ENCODE measurements at places on chromosomes 7 and 10.

DNA sequence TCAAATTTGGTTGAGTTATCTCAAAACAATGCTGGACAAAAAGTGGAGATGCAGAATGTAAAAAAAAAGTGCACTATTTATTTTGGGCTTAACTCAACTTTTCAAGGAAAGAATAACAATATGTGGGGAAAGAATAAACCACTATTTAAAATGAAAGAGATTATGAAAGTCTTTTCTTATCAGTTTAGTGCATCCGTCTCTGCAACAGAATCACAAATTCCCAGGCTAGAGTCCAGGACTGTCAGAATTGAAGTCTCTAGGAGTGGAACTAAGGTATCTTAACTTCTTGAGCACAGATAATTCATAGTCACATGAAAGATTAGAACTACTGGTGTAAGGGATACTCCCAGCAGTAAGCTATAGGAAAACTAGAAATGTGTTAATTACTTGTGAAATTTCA lies 1200.3 kb upstream of the LRRN3 start:
- no peak for DNase-seq

DNA sequence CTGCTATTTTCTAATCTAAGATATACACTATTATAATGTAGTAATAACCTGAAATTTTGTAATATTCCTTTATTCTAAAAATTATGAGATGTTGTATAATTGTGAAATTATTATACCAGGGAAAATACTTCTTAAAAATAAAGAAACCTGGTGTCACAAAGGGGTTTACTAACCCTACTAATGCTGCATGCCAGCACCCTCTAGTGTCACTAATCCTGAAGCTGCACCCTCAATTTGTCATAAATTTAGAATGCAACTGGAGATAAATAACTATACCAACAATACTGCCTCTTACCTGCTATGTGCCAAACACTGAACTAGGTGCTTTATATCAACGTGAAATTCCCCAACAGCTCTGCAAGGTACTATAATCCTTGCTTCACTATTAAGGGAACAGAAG lies 30.8 kb downstream of the TM9SF3 start:
- DNase-seq = no peak

- no peak for DNase-seq
These were observed 863.8 kb upstream of the AUTS2 start for GRCh38 chr7:68734431-68734830.

GRCh38 chr7:150568714-150569113 lies 1.5 kb downstream of the GIMAP4 start:
- no peak for DNase-seq

DNA sequence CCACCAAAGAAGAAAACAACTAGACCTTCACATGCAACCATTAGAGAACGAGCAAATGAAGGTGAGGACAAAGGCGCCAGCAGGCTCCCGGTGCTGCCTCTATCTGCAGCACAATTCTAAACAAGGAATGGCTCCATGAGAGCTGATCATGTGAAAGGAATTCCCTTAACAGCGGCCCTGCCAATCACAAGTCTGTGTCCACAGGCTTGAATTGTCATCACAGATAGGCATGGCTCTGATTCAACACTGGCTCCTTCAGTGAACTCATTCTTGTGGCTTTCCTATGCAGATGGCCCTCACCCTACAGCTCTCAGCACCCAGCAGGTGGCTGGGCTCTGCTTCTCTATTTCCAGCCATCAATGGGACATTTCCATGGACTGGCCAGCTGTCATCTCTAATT lies 36.2 kb downstream of the LAMB1 start:
- DNase-seq = no peak

- peak; percentile 60 for DNase-seq
These were observed 9.1 kb upstream of the SCART1 start for GRCh38 chr10:133444342-133445267.

DNA sequence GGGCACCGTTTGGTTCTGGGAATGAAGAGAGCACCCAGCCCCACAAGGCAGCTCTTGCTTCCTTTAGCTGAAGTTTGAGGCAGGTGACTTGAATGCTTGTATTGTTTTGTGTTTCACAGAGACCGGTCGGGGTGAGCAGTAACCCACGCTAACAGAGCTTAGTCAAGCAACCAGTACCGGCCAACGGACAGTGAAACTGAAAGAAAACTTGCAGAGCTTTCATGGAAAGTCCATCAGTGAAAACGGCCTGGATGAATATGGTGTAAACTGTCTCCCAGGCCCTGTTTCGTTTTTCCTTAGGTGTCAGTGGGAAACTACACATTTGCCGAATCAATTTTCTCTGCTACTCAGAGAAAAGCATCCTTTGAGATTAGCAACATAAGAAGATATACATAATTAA lies 101.1 kb downstream of the LYZL1 start:
- no peak for DNase-seq

GRCh38 chr7:159120540-159120919 lies 24.1 kb downstream of the VIPR2 start:
- DNase-seq = peak; percentile 27

GRCh38 chr10:64112701-64113355 lies 591.6 kb downstream of the REEP3 start:
- no peak for DNase-seq

DNA sequence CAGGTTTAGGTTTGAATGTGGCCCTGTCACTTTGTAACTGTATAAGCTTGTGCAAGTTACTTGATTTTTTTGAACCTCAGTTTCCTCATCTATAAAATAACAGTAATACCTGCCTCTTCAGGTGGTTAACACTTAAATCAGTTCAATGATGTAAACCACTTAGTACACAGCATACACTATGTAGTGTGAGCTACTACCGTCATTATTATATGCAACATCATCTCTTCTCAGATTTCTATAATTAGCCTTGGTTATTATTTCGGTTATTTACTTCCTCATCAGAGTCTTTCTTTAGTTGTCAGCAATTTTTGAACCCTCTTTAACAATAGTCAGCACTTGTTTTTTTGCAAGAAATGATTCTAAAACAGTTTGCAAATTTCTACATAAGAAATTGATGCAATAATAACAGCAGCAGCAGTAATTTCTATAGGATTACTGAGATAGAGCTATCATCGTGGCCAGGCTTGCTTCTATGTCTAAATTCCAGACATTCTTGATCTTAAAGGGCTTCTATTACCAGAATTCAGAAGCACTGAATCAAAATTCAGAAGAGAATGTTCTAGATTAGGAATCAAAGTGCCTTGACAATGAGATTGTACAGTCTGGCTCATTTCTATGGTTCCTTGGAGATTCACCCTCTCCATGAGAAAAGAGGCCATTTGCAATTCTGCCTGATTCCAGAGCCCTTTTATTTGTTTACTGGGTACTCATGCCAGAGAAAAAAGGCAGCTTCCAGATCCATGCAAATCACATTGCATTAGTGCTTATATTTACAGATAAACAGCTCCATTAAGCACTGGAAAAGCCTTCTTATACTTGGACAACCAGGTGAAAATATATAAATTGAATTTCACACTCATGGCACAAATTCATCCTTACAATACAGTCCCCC lies 25.0 kb upstream of the WDR11 start:
- no peak for DNase-seq

GRCh38 chr10:112615269-112615668 lies 168.3 kb downstream of the VTI1A start:
- no peak for DNase-seq

- no peak for DNase-seq
These were observed 214.6 kb upstream of the TMEM72 start for GRCh38 chr10:44696496-44696895.

DNA sequence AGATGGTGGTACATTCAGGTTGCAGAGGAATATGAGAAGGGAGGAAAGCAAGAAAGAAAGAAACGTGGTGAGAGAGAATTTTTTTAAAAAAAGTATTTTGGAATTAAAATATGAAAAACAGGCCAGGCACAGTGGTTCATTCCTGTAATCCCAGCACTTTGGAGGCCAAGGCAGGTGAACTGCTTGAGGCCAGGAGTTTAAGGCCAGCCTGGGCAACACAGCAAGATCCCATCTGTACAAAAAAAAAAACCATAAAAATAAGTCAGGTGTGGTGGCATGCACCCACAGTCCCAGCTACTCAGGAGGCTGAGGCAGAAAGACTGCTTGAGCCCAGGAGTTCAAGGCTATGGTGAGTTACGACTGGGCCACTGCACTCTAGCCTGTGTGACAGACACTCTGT lies 112.1 kb downstream of the PARD3 start:
- DNase-seq = no peak

DNA sequence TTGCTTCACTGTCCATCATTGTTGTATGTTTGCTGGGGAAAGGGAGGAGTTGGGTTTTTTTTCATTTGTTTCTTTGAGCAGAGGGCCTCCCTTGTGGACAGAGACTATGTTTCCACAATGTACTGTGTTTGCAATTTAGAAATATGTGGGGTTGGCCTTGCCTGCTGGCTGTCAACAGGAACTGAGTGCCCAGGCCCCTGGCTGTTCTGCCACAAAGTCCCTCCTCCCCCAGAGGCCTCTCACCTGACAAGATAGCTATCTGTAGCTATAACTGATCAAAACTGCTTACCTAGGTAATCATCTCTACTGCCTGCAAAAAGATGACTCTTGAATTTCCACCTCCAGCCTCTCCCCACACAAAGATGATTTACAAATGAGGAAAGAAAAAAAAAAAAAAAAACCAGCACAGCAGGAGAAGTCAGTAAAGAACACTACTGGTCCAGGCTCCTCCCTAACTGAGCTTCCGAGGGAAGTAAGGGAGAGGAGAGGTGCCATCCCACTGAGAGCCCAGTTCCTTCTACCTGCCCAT lies 121.8 kb downstream of the SGMS1 start:
- no peak for DNase-seq

DNA sequence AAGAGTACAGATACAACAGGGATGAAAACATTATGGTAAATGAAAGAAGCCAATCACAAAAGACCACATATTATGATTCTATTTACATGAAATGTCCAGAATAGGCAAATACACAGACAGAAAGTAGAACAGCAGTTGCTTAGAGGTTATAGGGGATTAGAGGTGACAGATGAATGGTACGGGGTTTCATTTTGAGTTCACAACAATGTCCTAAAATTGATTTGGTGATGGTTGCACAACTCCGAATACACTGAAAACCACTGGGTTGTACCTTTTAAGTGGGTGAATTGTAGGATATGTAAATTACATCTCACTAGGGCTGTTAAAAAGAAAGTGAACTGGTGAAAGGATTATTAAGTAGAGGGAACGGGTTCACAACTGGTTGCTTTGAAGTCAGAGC lies 76.3 kb upstream of the MRLN start:
- DNase-seq = no peak

GRCh38 chr7:35605760-35606159 lies 89.2 kb downstream of the HERPUD2 start:
- DNase-seq = no peak

GRCh38 chr7:96719164-96719563 lies 9.5 kb upstream of the SEM1 start:
- DNase-seq = no peak

DNA sequence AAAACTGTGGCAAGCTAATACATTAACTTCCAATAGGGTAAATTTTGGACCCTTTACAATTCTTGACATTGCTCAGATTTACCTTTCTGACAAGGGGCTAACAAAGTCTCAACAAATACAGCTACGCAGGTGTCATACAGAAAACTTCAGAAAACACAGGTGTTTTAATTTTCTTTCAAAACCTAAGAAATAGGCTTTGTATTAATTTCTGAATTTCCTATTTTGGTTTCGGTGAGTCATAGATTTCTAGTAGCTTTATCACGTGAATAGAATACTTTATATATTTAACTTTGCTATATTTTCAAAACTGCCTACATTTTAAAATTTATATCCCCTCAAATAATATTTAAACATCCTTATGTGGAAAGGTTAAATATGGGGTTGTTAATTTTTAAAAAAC lies 215.3 kb downstream of the DGKB start:
- no peak for DNase-seq

DNA sequence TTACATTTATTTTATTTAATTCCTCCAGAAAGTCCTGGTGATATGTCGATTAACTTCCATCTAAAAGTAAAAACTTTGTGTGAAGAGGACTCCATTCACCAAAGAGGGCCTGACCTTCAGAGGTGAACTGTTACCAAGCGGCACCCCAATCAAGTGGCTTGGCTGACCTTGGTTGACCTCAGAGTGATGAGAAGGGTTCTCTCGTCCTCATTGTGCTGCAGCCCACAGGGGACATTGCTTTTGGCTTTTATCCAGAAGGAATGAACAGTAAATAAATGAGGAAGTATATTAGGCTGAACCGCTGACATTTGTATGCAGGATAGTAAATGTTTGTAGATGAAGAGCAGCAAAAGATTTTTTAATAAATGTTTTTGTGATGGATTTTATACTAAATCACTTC lies 172.4 kb upstream of the MKI67 start:
- DNase-seq = no peak

- DNase-seq = peak; percentile 89
These were observed 29.3 kb upstream of the KCNK18 start for GRCh38 chr10:117167789-117168674.

DNA sequence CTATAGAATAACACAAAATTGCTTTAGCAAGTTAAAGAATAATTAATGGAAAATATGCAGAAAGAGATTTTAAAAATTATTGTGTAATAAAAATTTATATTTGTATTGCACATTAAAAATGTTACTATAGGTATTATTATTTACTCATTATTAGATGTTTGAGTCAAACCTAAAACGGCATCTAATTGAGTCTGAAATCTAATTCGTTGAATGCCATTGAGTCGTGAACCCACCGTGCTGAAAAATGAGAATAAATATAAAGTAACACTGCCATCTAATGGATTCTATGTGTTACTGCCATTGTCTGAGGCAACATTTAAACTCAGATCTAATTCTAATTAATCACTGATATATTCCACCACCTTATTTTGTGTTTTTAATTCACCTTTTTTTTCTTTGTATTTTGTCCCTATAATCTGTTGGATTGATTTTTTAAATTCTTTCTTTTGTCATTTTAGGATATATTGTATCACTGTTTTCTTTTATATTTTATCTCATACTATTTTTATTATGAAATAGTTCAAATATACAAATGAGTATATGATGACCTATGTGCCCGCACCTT lies 62.2 kb downstream of the SAMD9 start:
- no peak for DNase-seq

DNA sequence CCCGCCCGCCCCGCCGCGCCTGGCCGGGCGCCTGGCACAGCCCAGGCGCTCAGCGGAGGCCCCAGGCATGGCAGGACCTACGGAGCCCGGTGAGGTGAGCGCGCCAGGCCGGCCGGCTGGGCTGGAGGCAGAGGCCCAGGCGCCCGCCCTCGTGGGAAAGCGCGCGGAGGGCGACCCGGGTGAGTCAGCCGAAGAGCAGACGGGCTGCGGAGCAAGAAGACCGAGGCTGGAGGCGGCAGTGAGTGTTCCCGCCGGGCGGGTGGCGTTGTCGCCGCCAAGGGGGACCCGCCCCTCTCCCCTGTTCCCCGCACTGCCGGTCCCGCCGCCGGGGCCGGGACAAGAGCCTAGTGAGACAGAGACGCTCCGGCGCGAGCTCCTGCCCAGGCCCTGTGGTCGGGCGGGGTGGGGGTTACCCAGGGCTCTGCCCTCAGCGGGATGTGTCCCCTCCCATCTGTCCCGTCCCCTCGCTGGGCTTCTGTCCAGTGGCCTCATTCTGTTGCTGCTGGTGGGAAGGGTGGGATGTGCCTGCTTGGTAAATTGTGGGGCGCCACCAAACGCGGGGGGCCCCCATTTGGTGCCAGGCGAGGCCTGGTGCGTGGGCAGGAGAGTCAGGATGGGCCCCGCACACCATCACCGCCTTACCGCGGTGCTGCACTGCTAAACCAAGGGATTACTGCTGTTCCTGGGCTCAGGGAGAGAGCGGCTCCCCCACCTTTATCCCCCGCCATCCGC lies 17.0 kb upstream of the NODAL start:
- DNase-seq = peak; percentile 82
